Colonic mucosa (tissue), 4 donors: ENCODE measurements at places on chromosomes 11 and 22. TPM values are rescaled to one million over a fixed set of nuclear protein-coding genes. Genes with fewer than 3 reads are reported as not detected.

DNA sequence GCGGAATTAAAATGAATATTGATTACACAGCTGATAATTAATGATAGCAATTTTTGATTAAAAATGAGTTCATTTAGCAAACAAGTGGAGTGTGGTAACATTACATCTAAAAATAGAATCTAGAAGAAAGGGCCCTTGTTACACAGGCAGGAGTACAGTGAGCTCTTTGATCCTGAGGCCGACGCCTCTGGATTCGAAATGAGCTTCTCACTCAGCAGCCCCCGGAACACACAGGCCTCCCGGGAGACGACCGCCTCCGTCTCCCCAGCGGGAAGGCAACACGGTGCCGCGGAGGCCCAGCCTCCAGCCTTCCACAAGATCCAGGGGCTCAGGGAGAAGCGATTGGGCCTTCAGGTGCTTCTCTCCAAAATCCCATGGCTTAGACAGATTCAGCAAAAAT is 379.1 kb downstream of the BRD1 start:
- no peak overlapping the region for H3K27ac ChIP-seq

The RFPL2 gene
- not detected for total RNA-seq

The TYR gene
- total RNA-seq = not detected

DNA sequence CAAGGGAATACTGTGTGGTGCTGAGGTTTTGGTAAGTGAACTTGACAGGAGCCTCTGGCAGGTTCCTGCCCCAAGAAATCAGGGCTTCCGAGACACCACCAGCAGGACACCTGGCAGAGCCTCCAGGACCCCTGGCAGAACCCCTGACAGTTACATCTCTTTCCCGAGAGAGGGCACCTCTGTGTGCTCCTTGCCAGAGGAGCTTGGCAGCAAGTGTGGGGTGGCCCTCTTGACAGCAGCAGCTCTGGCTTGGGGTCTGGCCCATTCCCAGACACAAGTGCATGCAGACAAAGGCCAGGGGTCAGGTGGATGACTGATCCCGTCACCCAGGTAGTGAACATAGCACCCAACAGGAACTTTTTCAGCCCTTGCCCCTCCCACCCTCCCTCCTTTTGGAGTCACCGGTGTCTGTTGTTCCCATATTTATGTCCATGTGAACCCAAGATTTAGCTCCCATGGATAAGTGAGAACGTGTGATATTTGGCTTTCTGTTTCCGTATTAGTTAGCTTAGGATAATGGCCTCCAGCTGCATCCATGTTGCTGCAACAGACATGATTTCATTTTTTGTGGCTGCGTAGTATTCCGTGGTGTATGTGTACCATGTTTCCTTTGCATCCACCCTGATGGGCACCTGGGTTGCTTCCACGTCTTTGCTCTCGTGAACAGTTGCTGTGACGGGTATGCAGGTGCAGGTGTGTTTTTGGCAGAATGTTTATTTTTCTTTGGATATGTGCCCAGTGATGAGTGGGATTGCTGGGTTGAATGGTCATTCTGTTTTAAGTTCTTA is 21.2 kb upstream of the OSBPL5 start:
- no peak overlapping the region for H3K4me3 ChIP-seq
- DNase-seq = no peak
- H3K27me3 ChIP-seq = no peaks in the 10 kb centered on the region
- no peaks in the 10 kb centered on the region for H3K36me3 ChIP-seq
- no peaks in the 10 kb centered on the region for H3K4me1 ChIP-seq
- no peak overlapping the region for H3K27ac ChIP-seq

The CSNK2A3 gene
- 0.57 TPM for total RNA-seq

The CCS gene
- total RNA-seq = 31.2 TPM

The RAB36 gene
- total RNA-seq = 2.3 TPM

- H3K4me3 ChIP-seq = no peak overlapping the region
- no peaks in the 10 kb centered on the region for H3K36me3 ChIP-seq
- H3K27ac ChIP-seq = no peak overlapping the region
Observed at GRCh38 chr22:20653795-20654342, 120.0 kb upstream of the SERPIND1 start.

DNA sequence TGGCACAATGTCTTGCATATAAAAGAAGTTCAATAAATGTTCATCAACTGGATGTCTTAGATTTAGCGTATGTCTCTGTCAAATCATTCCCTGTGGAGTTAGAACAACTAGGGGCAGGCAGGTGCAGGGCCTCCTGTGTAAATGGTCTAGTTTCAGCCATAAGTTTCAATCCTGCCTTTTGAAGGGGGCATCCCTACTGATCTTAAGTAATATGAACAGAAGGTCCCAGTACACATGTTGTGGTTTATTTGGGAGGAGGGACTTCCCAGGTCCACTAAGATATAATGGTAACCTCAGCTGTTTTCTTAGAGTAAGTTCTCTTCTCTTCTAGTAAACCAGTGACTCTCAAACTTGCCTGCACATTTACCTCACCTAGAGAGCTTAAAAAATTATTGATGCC is 19.8 kb downstream of the TTC12 start:
- no peaks in the 10 kb centered on the region for H3K36me3 ChIP-seq
- no peak overlapping the region for H3K4me3 ChIP-seq
- H3K27me3 ChIP-seq = no peaks in the 10 kb centered on the region
- H3K27ac ChIP-seq = no peak overlapping the region
- H3K4me1 ChIP-seq = no peaks in the 10 kb centered on the region

The CELSR1 gene
- 7.8 TPM for total RNA-seq
